ENCODE measurements at places on chromosomes 3 and 15.

DNA sequence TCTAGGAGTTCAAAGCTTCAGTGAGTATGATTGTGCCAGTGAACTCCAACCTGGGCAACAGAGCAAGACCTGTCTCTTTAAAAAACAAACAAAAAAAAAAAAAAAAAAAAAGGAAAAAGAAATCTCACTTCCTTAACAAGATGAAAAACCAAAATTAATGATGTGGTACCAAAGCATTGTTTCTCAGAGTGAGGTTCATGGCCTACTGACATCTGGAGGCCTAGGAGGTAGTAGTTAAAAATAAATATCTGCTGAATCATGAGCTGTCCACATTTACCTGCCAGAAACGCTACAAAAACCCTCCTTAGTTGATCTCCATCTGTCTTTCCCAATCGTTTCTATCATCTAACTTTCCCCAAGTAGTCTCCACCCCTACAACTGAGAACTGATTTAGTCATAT, 51.2 kb downstream of the EPHA6 start:
- no peak for DNase-seq

GRCh38 chr3:106160396-106160795, 291.6 kb upstream of the CBLB start:
- DNase-seq, result no peak

- no peak for DNase-seq
Observed at GRCh38 chr3:143826296-143826695, 22.0 kb downstream of the SLC9A9 start.

DNA sequence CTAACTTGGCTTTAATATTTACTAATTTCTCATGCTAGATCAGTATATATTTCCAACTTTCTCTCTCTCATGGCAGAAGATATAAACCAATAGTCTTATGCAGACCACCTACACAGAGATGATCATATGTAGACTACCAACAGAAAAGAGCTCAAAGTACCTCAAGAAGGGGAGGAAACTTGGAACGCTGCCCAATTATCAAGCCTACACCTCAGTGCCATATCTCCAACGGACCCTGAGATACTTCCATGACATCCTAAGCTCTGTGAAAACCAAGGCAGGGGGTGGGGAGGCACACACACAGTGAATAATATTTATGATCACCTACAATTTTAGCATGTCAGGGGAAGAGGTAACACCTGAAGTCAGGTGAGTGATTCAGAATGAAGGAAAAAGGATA, 100.6 kb downstream of the STAG1 start:
- no peak for DNase-seq

DNA sequence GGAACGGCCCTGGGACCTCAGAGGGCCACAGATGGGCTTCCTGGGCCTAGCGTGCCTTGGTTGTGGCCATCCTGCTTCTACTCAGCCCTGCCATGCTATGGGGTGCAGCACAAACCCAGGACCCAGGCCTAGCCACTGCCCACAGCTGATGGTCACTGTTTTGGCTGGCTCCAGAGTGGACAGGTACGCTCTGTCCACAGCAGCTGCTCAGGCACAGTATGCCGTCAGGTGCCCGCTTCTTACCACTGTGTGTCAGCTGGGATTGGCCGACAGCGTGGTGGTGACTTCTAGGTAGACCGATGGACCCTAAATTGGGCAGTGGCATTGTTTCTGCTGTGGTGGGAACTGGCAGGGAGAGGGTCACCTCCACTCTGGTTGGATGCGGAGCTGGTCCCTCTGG, 47.3 kb downstream of the KLF13 start:
- DNase-seq, result no peak

DNA sequence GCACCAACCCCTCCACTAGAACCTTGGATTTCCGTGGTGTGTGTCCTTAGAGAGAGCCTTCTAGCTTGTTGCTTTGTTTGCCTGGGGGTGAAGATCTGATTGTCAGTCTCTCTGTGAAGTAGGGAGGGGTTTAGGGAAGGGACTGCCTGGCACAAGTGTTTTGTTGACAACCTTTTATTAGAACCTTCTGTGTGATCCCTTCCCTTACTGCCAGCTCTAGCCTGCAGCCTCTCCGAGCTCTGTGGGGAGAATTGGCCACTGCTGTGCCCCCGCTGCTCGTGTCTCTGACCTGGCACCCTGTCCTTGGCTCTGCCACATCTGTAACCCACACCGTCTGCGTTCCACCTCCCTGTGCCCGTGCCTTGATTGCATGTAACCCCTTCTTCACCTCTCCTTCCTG, 30.9 kb upstream of the PCSK6 start:
- DNase-seq, result peak; percentile 41
